GM23338 (cell line): ENCODE measurements at places on chromosomes 6 and 20.

DNA sequence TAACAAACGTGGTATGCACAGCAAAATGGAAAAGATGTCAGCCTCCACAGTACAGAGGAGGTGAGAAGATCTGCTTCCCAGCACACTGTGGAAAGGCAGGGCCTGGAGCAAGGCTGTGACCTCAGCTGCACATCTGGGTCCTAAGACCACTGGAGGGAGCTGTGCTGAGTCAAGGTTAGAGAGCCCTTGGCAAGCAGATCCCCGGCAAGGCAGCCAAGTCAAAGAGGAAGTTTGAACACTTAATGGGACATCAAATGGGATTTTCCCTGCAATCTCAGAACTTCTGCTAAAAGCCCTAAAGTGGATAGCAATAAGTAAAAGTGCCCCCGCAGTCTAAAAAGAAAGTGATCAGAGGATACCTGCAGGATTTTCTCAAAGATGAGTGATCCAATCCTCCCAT lies 39.5 kb downstream of the UNC5CL start:
- peak; percentile 84 for DNase-seq

DNA sequence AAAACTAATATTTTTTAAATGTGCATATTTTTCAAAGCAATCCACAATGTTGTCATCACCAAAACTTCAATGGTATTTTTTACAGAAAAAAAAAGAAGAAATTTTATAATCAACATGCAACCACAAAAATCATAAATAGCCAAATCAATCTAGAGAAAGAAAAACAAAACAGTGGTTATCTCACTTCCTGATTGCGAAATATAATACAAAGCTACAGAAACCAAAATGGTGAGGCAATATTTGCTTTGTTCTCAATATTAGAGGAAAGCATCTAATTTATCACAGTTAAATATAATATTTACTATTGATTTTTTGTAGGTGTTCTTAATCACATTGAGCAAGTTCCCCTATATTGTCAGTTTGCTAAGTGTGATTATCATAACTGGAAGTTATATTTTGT lies 720.7 kb upstream of the ADGRB3 start:
- DNase-seq = no peak

- peak; percentile 40 for DNase-seq
Observed at GRCh38 chr6:37897321-37897720, 77.8 kb downstream of the ZFAND3 start.

- no peak for DNase-seq
Observed at GRCh38 chr6:166563805-166564204, 22.7 kb downstream of the RAMACL start.
